ENCODE measurements at places on chromosomes 16 and 17.

DNA sequence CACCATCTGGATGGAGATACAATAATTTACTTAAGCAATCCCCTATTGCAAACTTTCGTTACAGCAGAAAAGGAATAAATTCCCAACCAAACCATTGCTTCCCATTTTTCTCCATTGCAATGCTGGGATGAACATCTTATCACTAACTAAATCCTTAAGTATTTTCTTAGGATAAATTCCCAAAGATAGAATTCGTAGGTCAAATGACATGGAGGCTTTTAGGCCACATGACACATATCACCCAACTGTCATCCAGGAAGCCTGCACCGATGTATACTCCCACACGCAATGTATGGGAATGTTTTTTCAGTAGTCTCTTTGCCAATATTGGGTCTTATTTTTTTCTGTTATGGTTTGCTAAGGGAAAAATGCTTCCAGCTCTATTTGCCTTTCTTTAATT is 1.6 kb upstream of the TLCD2 start:
- no peak for DNase-seq

DNA sequence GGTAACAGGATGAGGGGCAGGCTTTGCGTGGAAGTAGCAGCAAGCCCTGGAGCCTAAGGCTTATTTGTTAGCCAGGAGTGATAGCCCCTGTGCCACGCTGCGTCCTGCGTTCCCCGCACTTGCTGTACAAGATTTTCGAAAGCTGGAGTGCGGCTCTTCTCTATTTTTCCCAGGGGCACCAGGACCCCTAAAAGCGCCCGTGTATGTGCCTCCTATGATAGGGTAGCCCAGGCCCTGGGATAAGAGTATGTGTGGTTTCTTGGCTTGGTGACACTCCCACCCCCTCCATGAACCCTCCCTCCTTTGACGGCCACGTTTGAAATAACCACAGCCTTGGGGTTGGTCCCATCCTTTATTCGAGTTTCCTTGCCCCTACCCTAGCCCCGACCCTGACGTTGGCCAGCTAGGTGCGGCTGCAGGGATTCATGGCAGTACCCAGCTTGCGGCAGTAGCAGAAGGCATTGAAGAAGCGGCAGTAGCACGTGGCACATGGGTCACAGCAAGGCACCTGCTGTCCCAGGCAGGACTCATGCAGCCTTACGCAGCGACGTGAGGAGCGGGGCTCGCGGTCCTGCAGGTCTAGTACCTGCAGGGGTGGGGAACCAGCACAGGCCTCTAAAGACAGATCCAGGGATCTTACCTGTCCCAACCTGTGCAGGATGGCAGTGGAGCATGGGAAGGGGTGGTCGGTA is 968 bp downstream of the AGRP start:
- no peak for DNase-seq

DNA sequence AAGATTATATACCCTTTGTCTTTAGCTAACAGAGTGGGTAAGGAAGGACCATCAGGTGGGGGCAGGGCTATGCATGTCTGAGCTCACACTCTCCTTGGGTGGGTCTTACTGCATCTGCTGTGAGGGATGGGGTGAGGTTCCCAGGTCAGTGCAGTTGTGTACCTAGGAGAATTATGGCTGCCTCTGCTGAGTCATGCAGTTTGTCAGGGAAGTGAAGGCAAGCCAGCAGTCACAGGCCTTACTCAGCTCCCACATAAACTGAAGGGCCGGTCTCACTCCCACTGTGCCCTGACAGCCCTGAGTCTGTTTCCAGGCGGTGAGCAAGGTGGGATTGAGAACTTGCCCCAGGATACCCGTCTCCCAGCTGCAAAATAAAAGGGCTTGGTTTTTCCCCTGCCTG is 328.6 kb downstream of the MAP2K6 start:
- no peak for DNase-seq

- no peak for DNase-seq
These were observed 22.2 kb upstream of the ADAMTS18 start for GRCh38 chr16:77457046-77457445.

- DNase-seq, result no peak
These were observed 15.1 kb upstream of the TLCD3B start for GRCh38 chr16:30046178-30046577.

Measured in lower leg skin (tissue), 4 donors.